Inflammatory macrophage treated with lipopolysaccharide for 4 hours (primary cell): ENCODE measurements at places on chromosomes 5 and 9.

DNA sequence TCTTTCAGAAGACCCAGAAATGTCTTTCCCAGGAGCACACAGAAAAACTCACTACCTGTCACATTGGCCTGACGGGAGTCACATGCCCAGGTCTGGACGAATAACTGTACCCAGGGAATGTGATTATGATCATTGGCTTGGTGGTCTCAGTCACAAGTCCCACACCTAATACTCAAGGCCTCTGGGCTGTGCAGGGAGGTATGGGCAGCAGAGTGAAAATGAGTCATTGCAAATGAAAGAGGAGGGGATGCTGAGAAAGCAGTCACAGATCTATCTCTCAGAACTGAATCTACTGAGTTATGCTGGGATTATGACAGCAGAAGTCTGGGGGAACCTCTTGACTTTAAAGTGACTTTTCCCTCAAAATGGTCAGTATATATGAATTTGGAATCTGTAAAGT lies 36.9 kb downstream of the SGCD start:
- DNase-seq = no peak

DNA sequence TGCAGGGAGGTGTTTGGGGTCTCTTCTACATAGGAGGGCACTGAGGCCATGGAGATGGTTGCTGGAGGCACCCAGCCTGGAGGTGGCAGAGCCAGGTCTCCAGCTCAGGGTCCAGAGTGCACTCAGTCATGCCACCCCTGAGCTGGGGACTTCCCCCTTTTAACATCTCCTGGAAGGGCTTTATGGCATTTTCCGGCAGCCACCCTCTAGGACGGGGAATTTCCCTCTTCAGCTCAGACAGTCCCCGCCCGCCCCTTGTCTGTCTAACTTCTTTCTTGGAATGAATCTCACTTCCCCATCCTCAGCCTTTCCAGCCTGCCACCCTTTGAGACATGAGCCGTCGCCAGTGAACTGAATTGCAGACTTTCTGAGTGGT lies 49.9 kb downstream of the COL15A1 start:
- peak; percentile 97 for DNase-seq

- DNase-seq = no peak
Measured at GRCh38 chr5:58482536-58482935, 8.7 kb upstream of the GAPT start.

- DNase-seq = no peak
Measured at GRCh38 chr5:114237766-114238165, 124.1 kb upstream of the KCNN2 start.

DNA sequence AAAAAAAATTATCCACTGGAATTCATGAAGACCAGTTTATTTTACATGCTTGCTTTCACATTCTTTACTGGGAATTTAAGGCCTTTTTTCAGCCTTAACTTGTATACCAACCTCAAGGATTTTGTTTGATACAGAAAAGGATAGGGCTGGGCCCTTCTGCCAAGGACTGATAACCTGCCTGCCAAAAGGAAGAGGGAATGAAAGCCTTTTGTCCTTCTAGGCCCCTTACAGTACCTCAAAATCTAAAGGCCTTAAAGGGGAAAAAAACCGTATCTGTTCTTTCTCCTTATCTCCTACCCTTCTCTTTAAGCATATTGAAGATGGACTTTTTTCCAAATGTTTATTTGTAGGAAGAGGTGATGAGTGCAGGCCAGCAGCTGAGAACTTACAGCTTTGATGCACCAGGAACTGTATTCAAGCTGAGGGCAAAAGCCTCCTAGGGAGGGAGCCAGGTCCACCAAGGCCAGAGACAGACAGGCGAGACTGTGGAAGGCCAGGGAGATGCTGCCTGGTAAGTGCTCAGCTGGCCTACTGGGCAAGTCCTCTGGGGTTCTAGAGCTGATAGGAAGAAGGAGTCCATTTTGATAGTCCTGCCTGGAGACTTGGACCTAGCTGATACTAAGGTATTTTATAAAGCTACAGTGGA lies 31.8 kb downstream of the FAXDC2 start:
- no peak for DNase-seq
